ENCODE measurements at places on chromosomes 3 and 15.

- DNase-seq, result peak; percentile 21
These were observed 271.6 kb downstream of the FHIT start for GRCh38 chr3:60979461-60980341.

DNA sequence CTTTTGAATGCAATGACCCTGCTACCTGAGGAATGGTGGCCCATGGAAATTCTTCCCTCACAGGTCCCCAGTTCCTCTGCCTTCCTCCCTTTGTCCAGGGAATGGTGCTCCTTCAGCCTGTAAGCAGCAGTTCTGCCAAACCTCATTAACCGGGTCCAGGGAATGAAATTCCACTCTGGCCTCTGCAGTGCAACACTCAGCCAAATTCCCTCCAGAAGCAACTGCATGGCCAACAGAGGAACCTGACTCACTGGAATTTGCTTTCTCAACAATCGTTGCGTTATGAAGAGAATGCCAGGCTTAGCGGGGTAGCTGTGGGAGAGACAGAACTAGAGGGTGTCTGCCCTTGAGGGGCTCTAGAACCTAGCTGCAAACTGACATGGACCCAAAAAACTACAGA, 449.4 kb upstream of the PROK2 start:
- no peak for DNase-seq

- DNase-seq, result no peak
These were observed 40.2 kb downstream of the ZNF148 start for GRCh38 chr3:125334675-125335560.

DNA sequence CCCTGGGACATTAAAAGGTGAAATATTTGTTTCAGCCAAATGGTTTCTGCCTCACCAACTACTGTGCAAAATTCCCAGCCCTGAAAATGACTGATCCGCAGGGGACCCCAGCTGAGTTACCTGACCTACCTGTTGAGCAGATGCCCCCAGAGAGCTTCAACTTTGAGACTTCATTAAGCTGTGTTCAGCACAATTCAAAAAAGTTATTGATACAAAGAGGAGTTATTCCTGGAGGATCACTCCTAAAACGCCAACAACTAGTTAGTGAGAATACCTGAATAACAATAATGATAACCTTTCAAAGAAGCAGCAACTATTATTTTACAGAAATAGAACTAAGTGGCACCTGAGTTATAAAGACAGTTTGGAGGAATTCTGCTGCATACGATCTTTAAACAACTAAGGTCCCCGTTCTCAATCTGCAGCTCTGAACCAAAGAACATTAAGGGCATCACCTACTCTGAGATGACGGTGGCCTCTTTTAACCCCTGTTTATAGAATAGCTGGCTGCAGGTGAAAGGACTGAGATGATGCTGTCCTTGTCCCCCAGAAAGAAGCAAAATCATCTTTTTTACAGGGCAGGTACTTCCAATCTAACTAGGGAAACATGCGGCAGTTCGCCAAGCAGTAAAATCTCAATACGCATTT, 659 bp downstream of the GADL1 start:
- no peak for DNase-seq

DNA sequence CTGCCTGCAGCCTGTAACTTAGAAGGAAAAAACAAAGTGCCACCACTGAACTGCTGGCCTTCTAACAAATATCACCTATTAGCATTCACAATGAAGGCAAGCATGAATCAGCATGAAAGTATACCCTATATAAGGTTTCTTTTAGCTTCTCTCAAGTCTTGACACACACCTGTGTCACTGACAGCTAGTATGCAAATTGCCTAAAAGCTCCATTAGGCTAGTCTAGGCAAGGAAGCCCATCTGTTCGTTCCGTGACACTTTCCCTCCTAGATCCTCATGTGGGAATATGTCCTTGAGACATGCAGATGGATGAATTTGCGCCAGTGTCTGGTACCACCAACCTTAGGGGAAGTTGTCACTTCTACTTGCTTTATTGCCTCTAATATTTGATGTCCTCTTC, 129.3 kb downstream of the RBMS3 start:
- no peak for DNase-seq

DNA sequence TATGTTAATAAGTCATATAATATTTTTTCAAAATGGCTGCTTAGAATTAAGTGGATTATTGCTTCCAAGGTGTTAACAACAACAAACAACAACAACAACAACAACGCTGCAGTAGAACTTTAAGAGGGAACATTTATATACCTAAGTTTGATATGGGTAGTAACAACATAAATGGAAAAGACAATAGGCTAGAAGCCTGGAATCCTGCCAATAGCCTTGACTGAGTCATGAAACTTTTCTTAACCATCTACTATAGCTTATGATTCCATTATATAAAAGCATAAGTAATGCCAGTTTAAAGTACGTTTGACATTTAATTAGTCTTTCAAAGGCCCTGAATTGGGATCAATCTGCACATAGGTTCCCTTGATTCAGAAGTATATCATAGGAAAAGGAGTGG, 31.2 kb downstream of the SATB1 start:
- no peak for DNase-seq
